ENCODE measurements at places on chromosomes 7 and 10.

DNA sequence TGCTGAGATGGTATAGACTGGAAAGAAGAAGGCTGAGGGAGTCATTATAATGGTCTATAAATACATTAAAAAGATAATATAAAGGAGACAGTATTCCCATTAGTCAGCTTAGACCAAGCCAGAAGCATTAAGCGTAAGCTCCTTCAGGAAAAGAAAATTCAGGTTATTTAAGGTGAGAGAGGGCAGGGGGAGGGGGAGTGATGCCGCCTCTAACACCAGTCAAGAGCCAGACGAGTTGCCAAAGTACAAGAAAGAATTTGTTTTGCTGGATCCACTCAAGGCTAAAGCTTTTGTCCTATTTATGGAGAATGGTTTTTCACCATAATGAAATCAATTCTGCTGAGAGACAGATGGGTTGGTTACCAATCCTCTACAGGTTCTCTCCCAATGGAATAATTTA, 99.3 kb downstream of the CFAP58 start:
- DNase-seq = no peak

GRCh38 chr10:70435241-70436085, 6.0 kb downstream of the NODAL start:
- no peak for DNase-seq

DNA sequence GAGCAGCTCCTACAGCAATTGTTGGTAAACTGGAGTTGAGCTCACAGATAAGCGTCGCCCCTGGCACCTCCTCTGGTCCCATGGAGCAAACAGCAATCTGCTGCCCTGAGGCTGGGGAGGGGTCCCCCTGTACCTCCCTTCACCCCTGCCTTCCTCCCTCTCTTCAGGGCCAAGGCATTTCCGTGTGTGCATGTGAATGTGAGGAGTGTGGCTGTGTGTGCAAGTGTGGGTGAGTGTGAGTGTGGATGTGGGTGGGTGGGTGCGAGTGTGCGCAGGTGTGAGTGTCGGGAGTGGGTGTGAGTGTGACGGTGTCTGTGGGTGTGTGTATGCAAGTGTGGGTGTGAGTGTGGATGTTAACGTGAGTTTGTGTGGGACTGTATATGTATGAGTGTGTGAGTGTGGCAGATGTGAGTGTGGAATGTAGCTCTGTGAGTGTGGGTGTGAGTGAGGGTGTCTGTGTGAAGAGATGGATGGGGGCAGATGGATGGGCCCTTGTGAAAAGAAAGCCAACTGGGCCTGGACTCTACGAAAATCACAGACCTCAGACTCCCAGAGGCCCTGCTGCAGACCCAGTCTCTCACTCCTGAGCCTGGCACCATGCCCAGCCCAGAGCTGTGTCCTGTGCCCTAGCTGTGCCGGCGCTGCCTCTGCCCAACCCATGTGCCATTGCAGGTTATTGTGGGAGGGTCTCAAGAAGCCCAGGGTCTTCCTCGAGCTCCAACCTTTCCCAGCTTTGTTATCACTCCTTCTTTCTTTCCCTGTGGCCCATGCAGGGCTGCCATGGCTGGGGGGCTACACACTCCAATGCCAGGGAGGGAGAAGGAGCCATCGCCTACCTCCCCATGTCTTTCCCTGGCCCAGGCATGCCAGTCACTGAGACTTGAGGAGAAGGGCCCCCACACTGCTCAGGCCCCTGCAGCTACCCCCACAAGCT, 73.9 kb downstream of the GRID1 start:
- no peak for DNase-seq

- DNase-seq = no peak
Observed at GRCh38 chr10:126639084-126639483, 31.4 kb downstream of the C10orf90 start.

DNA sequence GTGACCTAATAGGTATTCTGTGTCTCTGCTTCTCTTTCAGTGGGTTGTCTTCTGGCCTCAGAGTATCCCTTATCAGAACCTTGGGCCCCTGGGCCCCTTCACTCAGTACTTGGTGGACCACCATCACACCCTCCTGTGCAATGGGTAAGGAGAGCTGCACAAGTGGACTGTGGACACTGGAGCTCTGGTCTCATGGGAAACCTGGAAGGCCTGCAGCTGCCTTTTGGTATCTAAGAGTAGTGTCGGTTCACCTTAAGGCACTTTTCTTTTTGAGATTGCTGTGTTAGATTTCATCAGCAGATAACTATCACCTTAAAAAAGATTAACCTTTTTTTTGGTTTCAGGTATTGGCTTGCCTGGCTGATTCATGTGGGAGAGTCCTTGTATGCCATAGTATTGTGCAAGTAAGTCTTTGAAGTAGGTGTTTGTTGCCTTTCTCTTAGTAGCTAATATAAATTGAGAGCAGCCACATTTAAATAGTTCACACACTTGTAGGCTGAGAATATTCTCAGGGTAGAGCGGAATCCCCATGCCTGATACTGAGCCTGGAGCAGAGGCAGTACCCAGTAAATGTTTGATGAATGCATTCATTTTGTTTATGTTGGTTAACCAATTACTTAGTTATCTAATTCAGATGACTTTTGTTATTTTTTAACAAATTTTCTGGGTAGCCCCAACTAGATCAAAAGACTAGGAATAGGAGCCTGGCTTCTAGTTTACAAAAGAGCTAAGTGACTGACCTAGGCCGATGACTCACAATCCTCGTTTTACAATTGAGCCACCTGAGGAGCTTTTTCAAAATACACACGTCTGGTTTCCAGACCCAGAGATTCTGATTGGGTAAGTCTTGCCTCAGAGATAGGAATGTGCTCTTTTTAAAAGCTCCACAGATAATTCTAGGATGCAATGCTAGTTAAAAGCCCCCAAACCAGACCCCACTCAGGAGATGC, 3.6 kb downstream of the TMEM254 start:
- DNase-seq = no peak

- DNase-seq = no peak
Observed at GRCh38 chr10:3229815-3230214, 57.2 kb upstream of the PITRM1 start.

DNA sequence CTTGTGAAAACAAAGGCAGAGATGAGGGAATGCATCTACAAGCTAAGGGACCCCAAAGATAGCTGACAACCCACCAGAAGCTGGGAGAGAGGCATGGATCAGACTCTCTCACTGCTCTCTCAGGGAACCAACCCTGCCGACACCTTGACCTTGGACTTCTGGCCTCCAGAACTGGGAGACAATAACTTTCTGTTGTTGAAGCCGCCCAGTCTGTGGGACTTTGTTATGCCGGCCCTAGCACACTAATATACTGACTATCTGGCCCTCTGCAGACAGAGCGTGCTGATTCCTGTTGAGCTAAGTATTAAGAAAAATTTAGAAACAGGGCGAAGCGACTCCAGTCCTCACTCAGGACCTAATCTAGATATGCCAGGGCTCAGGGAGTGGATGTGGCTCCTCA, 144.3 kb upstream of the TCF7L2 start:
- no peak for DNase-seq

GRCh38 chr7:5773661-5774086, 7.8 kb downstream of the RNF216 start:
- no peak for DNase-seq
